ENCODE measurements at places on chromosomes 1 and 21.

- DNase-seq, result no peak
These were observed 2.3 kb upstream of the EPS8L3 start for GRCh38 chr1:109765896-109766615.

DNA sequence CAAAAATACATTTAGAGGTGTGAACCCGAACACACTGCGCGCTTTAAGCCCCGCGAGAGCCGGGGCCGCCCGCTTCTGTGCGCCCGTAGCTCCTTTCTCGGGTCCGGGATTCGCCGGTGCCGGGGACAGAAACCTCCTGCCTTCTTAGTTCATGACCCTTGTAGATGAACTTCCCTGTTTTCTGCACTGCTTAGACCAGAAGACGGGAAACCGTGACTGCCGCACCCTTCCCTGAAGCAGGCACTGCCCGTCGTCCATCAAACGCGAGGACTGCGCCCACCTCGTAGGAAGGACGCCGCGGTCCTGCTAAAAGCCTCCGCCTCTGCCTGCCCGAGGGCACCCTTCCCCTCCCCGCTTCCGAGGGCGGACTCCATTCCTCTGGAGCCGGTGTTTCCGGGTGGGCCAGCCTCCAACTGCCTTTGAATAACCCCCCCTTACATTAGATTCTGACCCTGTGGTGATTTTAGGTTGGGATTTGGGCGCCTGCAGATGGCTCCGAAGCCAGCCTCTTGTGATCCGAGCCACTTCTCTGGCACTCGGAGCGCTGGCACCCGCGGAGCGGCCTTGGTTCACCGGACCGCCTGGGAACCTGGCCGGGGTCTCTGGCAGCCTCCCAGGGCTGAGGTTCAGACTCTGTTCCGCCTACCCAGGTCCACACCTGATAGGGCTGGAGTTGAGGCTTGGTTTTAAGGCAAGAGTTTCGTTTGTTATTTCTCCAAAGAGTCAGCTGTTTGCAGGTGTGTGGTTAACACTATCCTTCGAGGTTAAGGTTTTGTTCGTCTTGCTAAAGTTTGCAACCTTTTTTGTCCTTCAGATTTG is 1.2 kb upstream of the PTTG1IP start:
- DNase-seq, result no peak

DNA sequence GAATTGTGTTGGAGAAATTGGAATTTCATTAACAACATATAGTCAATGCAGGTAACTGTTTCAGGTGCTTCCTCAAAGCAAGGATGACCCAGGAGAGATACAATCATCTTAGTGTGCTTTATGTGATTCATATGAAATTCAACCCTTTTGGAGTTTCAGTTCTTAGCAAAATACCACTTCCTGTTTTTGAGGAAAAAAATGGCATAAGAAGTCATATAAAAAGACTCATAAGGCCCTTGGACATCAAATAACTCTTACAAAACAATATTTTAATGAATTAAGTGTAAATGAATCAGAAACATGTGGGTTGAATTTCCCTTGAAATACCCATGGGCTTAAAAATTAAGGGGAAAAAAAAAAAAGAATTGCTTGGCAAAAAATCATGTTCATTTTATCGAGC is 926.6 kb downstream of the LTN1 start:
- no peak for DNase-seq

- DNase-seq, result no peak
These were observed 10.4 kb upstream of the CCDC27 start for GRCh38 chr1:3741566-3742438.

DNA sequence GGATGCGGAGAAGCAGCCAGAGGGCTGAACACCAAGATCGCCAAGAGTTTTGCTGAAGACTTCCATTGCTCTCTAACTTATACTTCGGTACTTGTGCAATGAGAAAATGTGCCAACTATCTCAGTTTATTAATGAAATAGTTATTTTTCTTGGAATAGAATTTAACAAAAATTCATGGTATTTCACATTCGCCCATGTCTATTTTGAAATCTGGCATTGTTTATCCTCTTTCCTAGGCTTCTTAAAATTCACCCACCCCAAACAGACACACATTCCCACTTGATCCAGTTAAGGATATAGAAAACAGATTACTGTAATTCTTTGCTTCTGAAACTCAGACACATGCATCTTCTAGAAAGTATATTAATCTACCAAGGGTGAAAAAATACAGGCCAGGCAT is 56.3 kb upstream of the ADAMTS5 start:
- DNase-seq, result no peak

DNA sequence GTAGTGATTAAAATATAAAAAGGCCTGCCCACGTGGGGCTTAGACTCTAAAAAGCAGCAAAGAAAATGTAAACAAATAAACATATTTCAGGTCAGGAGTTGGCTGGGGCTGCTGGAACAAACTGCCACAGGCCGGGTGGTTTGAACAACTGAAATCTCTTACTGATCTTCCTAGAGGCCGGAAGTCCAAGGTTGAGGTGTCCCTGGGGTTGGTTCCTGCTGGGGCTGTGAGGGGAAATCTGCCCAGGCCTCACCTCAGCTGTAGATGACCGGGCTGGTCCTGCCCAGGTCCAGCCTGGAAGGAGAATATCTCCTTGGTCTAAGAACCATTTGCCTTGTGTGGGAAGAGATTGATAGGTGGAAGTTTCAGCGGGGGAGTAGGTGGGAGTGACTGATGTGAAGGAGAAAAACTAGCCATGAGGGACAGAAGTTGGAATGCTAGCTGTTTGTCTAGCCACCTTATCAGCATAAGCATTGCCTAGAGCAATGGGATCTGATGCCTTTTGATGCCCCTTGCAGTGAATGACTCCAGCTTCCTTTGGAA is 221.1 kb downstream of the DYRK1A start:
- no peak for DNase-seq

DNA sequence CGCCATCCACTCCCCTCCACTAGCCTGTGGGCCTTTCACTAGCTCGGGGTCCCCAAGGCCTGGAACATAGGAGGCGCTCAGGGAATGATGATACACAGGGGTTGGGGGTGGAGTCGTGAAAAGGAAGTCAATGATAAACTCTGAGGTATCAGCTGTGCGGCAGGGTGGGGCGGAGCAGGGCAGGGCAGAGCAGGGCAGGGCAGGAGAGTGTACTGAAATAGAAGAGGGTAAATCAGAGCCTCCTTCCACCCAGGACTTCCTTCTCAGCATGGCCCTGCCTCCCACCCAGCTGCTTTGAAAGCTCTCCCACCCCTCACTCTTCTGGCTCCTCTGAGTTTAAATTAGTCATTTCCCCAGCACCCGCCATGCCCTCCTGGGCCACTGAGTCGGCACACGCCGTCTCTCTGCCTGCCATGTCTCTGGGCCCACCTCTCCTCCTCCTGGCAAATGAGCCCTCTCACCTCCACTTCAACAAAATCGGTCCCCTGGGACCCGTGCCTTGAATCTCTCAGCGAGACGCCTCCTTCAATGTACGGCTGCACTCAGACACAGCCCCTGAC is 16.9 kb downstream of the CAPZB start:
- peak; percentile 60 for DNase-seq

All from activated CD4-positive, alpha-beta T cell treated with anti-CD3 and anti-CD28 coated beads, Interleukin-2, amount 50 U/mL, for 24 hours (primary cell).